ENCODE measurements at places on chromosomes 2 and 18.

DNA sequence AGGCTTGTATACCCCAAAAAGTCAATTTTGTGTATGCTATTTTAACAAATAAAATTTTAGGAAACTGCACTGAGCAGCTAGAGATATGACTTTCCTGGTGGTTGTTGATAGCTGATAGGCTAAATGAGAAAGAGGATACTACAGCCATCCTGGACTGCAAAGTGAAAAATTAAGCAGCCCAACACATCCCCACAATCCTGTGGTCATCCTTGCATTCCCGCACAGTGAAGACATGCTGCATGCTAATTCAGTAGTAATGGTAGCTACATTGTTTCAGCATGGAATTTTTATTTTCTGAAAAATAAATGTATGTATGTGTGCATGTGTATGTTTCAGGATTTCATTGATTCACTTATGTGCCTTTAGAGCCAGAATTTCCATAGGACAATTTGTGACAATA is 124.2 kb upstream of the CCDC68 start:
- DNase-seq: no peak

DNA sequence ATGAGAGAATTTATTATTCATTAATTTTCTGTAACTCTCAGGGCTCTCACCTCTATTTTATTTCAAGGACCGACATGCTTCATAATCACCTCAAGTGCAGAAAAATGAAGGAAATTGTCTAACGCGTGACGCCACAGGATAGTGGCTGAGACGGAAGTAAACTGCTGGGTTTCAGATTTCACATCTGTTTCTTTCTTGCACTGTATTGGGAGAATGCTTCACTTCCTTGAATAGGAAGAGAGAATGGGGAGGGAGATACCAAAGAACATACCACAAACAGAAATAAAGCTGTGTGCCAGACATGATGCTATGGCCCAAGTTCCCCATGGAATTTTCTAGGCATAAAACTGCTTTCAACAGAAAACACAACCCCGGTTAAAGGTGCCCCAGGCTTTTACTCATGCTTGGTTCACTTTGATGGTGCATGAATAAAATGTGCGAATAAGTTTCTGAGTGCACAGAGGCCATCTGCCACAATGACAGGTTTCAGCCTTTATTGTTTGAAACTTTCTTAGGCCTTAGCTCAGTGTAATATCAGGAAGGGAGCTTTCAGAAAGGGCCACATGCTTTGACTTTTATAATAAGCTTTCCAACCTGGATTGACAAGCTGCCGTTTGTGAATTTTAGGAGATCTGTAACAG is 1116.4 kb downstream of the SOCS6 start:
- no peak for DNase-seq

DNA sequence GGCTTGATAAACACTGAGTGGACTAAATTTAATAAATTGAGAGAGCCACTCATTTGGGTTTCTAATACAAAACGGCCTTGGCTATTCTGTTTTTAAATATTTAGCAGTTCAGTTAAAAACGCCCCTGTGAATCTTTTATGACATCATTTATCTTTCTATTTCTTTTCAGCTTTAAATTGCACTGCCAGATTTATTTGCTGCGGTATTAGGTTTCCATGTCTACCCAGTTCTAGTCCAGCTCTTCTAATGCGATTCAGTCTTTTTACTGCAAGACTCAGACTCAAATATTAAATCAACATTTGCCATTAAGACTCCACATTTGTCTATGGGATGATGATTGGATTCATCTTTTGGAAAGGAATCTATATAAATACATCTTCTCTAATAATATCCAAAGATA is 2174.3 kb upstream of the PIK3C3 start:
- DNase-seq: no peak

GRCh38 chr2:38155-38554 is 8.2 kb downstream of the FAM110C start:
- no peak for DNase-seq

DNA sequence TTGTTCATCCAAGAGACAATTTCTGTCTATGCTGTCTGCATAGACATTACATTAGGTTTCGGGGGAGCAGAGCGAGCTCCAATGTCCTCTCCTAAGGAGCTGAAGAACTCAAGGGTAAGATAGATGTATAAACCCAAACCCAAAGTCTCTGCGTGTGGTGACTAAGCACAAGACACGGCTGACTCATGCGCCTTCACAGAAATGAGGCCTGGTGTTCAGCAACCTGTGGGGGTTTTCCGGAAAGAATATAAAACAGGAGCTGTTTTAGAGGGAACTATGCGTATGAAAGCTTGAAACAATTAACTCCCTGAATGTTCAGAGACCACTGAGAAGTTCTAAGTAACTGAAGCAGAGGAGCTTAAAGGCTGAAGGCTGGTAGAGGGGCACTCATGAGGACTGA is 154.7 kb downstream of the SOX11 start:
- no peak for DNase-seq

DNA sequence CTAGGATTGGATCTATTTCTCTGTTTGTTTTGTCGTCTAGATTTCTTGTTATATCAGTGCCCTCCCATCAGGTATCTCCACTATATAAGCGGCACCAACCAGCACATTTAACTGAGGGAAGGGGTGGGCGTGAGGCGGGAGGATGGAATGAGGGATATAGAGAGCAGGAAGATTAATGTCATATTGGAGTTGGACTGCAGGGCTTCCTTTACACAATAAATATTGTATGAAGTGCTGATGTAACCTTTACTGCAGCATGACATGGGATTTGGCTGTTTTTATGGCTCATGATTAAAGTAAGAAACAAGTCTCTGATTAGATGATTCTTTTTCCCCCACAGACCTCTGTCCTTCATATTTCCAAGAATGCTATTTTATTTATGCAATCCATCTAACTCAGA is 54.8 kb downstream of the TMEM200C start:
- DNase-seq: no peak

- DNase-seq: no peak
Observed at GRCh38 chr2:178230396-178230795, 36.1 kb downstream of the OSBPL6 start.

- no peak for DNase-seq
Observed at GRCh38 chr2:33073018-33073417, 126.3 kb downstream of the LTBP1 start.

DNA sequence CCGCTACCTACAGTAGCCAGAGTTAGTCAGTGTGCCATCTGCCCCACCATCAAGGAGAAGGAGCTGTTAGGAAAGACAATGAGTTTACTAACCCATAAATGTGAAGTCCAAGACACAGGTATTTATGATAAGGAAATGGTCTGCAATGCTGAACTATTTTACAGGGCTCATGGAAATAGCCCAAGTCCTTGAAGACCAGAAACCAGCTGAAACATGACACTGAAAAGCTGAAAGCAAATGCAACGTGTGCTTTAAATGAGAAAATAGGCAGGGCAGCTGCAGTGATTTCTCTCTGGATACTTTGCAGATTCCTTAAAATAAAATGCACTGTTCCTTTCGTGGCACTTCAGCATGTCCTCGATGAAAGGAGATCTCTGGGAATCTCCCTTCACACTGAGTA is 256.4 kb upstream of the TCF4 start:
- no peak for DNase-seq

- no peak for DNase-seq
Observed at GRCh38 chr2:42843131-42843530, 50.7 kb upstream of the HAAO start.

Data from stimulated activated CD4-positive, alpha-beta T cell treated with anti-CD3 and anti-CD28 coated beads, Interleukin-1b, Interleukin-23, amount 100 ng/mL, for 4 hours (primary cell).